NCI-H446 treated with DMSO at 0.1 percent for 48 hours (cell line): ENCODE measurements at places on chromosomes 6 and 20.
A peak's percentile ranks its signal among the peaks of the same experiment; 100 is the strongest.

GRCh38 chr20:4853757-4854560 is 132.2 kb downstream of the PRND start:
- no peak for DNase-seq

GRCh38 chr20:40287683-40288082 is 401.4 kb downstream of the MAFB start:
- DNase-seq: no peak

DNA sequence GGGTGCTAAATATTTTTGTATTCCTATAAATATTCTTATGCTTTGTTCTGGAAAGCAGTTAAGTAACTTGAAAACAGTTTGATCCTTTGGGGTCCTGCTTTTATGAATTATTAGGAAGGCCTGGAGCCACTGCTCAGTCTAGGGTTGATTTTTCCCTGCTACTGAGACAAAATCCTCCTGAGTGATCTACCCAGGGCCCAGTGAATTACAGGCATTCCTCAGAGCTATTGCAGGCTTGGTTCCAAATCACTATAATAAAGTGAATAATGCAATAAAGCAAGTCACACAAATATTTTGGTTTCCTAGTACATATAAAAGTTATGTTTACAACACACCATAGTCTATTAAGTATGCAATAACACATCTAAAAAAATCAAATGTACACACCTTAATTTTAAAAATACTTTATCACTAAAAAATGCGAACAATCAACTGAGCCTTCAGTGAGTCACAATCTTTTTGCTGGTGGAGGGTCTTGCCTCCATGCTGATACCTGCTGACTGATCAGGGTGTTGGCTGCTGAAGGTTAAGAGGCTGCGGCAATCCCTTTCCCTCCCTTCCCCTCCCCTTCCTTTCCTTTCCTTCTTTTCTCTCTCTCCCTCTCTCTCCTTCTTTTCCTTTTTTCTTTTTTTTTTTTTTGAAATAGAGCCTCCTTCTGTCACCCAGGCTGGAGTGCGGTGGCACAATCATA is 43.0 kb downstream of the DNAAF9 start:
- no peak for DNase-seq

DNA sequence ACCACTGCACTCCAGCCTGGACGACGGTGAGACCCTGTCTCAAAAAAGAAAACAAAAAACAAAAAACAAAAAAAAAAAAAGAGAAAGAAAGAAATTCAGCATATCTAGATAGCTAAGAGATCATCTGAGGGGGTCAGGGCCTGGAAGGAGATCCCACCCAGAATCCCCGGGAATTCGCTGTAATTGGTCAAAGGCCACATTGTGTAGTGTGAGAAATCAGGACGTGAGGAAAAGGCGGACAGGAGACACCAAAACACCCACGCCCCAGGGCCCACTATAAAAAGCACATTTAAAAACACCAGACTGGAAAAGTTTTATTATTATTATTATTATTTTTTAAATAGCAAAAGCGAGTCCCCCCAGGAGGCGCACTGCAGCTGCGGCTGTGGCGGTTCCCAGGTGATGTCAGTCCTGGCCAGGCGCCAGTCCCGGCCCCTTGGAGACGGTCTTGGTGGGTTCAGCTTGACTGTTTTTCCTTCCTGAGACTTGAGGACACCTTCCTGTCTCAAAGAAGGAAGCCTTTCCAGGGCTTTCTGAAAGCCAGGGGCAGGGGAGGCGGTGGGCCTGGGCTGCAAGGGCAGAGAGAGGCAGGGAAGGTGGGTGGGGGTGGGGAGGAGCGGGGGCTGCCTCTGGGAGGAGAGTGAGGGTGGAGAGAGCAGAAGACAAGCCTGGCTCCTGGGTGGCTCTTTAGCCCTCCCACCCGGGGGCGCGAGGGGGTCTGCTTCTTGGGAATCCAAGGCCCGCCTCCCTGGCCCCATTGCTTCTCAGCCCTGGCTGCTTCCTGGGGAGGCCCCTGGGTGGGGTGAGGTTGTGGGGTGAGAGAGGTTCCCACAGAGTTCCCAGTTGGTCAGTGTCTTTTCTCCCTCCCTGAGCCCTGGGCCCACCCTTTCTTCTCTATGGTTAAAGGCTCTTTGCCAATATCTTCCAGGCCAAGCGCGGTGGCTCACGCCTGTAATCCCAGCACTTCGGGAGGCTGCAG is 14.5 kb downstream of the TCF15 start:
- no peak for DNase-seq

DNA sequence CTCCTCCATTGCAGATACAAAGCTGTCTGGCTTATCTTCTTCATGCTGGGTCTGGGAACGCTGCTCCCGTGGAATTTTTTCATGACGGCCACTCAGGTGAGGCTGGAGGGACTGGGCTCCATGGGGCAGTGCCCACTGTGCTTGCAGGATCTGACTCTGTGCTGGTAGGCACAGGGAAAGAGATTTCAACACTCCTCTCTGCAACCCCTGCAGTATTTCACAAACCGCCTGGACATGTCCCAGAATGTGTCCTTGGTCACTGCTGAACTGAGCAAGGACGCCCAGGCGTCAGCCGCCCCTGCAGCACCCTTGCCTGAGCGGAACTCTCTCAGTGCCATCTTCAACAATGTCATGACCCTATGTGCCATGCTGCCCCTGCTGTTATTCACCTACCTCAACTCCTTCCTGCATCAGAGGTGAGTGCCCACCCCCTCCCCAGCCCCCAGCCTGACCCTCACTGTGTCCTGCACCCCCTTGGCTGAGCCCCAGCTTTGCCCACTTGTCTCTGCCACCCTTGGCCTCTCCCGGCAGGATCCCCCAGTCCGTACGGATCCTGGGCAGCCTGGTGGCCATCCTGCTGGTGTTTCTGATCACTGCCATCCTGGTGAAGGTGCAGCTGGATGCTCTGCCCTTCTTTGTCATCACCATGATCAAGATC is 6.1 kb downstream of the SLC29A1 start:
- DNase-seq: no peak

DNA sequence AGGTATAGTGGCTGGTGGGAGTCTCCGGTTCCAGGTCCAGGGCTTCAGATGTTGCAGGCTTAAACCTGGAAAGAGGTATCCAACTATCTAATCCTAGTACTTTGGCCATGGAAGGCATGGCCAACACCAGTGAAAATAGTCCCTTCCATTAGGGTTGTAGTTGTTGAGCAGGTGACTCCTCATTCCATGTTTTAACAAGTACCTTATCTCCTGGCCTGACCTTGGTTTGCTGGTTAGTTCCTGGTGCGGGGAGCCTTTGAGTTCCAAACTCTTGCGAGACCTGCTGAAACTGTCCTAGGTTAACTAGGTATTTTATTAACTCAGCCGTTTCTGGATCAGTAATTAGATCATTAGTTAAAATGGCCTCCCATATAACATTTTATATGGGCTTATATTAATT is 165.1 kb upstream of the PROKR2 start:
- DNase-seq: no peak

DNA sequence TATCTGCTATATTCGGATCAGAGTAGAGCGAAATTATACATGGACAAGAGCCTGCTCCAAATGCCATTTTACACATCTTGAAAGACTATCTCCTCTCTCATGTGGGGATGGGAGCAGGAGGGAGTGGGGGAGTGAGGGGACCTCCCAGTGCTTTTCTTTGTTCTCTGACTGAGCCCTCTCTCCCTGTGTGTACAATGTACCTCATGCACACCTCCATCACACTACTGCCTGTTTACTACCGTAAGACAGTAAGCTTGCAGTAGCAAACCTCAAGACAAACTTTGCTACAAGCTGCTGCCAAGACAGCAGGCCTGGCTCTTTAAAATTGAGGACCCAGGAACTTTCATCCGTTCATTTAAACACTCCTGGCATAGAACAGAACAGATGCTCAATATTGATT is 7.2 kb downstream of the NHSL1 start:
- DNase-seq: peak; percentile 35

DNA sequence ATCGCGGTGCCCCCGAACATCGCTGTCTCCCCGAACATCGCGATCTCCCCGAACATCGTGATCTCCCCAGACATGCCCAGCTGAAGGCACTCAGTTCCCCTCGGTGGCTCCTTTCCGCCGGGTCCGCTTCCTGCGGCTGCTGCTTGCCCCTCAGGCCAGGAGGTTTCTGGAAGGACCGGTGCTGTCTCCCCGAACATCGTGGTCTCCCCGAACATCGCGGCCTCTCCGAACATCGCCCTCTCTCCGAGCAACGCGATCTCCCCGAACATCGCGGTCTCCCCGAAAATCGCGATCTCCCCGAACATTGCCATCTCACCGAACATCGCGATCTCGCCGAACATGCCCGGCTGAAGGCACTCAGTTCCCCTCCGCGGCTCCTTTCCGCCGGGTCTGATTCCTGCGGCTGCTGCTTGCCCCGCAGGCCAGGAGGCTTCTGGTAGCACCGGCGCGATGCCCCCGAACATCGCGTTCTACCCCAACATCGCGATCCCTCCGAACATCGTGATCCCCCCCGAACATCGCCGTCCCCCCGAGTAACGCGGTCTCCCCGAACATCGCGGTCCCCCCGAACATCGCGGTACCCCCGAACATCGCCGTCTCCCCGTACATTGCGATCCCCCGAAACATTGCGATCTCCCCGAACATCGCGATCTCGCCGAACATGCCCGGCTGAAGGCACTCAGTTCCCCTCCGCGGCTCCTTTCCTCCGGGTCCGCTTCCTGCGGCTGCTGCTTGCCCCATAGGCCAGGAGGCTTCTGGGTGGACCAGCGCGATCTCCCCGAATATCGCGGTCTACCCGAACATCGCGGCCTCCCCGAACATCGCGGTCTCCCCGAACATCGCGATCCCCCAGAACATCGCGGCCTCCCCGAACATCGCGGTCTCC is 808 bp downstream of the ULBP1 start:
- DNase-seq: no peak

DNA sequence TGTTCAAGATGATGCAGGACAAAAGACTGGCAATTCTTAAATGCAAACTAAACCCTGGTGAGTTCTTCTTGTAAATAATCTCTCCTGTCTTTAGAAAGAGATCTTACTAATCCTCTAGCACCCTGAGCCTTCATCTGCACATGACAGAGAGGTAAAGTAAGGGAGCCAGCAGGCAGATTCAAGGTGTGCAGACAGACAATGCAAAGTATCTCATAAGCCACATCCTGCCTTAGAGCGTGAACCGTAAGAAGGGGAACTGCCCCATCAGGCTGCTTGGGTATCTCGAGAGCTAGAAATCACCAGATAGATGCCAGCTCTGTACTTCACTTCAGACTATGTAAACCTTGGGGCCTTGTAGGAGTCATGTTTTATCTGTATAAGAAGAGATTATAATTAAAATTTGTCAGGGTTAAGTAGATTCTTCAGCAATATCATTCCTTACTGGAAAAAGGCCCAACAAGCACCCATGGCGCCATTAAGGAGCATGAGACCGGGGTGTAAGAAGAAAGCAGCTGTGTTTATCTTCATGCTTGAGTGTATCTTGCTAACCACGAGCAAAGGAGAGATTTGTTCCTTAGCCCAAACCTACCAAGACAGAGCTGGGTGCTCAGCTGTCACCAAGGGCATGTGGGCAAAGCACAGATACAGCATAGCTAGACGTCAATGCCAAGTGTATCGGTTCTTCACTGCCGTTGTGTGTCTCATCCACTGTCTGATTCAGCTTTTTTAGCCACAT is 24.4 kb downstream of the CNR1 start:
- DNase-seq: no peak

- DNase-seq: no peak
These were observed 114.4 kb downstream of the SLC23A2 start for GRCh38 chr20:4886771-4887527.
